ENCODE measurements at places on chromosomes 12 and 14. TPM values are rescaled to one million over a fixed set of nuclear protein-coding genes. Genes with fewer than 3 reads are reported as not detected.

LTBR gene
- 6.3 TPM for total RNA-seq

NDRG2 gene
- 27.2 TPM for total RNA-seq

OTUB2 gene
- total RNA-seq = 4.1 TPM

NFYB gene
- total RNA-seq = 43.5 TPM
